Osteoblast (primary cell): ENCODE measurements at places on chromosomes 11 and 22. TPM values are rescaled to one million over a fixed set of nuclear protein-coding genes. Genes with fewer than 3 reads are reported as not detected.

DNA sequence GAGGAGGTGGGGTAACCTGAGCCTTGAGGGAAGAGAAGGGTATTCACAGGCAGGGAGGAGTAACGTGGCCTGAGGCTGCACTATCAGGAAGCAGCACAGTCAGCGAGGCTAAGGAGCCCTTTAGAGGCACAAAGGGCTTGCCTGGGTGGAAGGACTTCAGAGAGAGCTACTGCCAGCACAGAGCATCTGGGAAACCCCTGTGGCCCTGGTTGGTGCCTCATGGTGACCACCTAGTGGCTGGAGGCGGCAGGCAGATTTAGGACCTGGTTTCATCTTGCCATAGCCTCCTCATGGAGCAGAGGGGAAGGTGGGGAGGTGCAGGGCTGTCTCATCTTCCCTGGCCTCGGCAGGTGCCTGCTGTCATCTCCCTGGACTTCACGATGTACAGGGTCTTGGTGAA, 64.5 kb downstream of the MPPED1 start:
- DNase-seq = no peak

PUS3 gene
- total RNA-seq = 13.6 and 14.1 TPM in 2 replicates

DNA sequence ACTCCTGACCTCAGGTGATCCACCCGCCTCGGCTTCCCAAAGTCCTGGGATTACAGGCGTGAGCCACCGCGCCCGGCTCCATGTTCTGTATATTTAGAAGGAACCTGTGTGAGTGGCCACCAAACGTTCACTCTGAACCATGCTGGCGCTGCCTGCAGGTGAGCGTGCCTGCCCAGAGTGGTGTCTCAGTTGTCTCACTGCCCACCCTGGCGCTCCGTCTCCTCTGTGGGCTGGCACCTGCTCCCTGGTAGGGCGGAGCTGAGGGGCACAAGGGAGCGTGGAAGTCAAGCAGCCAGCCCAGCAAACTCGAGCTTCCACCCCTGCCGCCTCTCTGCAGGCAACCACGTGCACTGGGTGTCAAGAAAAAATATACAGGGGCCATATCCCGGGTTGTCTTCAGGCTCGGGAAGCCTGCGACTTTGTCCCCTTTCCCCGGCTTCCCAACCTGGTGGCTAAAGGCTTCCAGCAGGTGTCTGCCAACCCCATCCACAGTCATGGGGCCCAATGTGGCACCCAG, 16.7 kb downstream of the TXN2 start:
- DNase-seq = no peak

- peak; percentile 56 for DNase-seq
Observed at GRCh38 chr11:46333394-46333947, 13.8 kb upstream of the DGKZ start.

GRCh38 chr11:77081381-77081851, 14.6 kb downstream of the CAPN5 start:
- DNase-seq = peak; percentile 65

DNA sequence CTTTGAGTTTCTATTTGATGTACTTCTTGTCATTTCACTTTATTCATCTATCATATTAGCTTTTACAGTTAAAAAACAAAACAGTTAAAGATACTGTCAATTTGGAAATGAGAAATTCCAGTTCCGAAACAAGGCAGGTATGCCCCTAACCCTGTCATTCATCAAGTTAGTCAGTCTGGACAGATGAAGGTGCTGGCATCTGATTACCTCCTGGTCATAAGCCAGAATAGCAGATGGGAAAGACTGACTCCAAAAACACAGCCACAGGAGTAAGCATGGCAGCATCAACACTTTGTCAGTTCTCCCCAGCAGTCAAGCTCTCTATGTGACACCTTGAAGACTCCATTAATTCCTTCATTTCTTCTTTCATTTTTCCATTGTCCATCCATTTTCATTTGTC, 4.3 kb downstream of the LRRC51 start:
- no peak for DNase-seq

GRCh38 chr11:87125257-87125656, 87.5 kb downstream of the TMEM135 start:
- no peak for DNase-seq

GRCh38 chr22:19822301-19823117, 32.2 kb downstream of the GNB1L start:
- no peak for DNase-seq

- DNase-seq = peak; percentile 71
Observed at GRCh38 chr11:31809541-31809856, 1.6 kb downstream of the PAX6 start.

DNA sequence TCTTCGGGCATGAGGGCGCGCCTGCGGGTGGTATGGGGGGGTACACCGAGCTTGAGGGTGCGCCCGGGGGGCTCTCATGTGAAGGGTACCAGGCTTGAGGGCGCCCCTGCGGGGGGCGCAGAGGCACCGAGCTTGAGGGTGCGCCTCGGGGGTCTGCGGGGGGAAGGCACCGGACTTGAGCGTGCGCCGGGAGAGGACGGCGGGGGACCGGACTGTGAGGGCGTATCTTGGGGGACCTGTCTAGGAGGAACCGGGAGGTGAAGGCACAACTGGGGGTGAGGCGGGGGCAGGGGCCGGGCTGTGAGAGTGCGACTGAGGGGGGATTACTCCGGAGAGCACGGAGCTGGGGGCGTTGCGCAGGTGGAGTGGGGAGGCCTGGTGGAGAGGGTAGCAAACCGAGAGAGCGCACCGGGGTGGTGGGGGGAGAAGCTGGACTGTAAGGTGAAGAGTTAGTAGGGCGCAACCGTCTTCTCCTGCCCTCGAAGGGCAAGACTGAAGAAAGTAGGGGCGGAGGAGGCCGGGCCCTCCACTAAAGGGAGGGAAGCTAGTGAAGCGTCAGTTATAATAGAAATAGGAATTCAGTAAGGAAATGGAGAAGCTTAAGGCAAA, 1.1 kb upstream of the DDX6 start:
- DNase-seq = peak; percentile 67

GRCh38 chr11:104009744-104010143, 26.7 kb upstream of the DDI1 start:
- no peak for DNase-seq

GRCh38 chr11:98423933-98424332, 596.8 kb upstream of the CNTN5 start:
- no peak for DNase-seq

GRCh38 chr11:6693342-6694228, 10.4 kb upstream of the MRPL17 start:
- no peak for DNase-seq

TENM4 gene
- total RNA-seq = 63.3 and 76.9 TPM in 2 replicates
